ENCODE measurements at places on chromosomes 4 and X.

DNA sequence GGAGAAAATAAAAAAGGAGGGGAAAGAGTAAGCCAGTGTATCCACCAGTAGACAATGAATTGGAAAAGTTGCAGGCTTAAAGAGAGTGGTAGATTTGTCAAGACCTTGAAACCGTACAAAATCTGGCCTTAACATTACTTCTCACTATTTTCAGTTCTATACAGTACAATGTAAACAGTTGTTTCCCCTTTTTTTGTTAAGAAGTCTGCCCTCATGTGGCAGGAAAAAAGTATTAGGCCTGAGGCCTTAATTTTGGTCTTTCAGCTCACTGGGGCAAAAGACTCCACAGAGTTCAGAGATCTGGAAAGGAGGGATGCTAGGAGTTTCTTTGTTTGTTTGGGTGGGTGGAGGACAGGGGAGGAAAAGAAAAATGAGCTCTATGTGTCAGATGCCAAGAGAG, 92.8 kb upstream of the CCDC160 start:
- DNase-seq, result no peak

DNA sequence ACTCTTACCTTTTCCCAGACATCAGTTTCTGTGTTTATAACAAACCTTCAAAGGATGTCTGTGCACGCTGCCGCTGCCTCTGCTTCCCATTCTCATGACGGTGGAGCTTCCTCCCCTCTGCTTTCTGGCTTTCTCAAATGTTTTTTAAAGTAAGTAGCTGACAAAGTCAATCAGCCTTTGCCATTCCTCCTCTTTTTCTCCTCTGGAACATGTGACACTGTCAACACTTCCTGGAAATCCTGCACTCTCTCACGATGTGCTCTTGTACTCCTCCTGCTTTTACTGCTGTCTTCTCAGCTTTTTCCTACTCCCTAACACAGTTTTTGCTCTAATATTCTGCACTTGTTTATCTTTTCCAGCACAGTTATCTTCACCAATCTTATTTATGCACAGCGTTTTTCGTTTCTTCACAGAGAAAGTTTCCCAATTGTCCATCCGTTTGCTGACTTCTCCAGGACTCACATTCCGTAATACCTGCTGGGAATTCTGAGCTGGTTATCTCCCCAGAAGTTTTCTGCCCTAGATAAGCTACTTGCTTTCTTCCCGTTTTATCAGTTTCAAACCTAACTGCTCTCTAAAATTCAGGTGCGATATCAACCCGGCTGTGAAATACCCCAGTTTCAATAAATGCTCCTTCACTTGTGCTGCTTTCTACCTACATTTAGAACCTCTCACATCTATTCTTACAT, 465.6 kb upstream of the AGA start:
- no peak for DNase-seq

DNA sequence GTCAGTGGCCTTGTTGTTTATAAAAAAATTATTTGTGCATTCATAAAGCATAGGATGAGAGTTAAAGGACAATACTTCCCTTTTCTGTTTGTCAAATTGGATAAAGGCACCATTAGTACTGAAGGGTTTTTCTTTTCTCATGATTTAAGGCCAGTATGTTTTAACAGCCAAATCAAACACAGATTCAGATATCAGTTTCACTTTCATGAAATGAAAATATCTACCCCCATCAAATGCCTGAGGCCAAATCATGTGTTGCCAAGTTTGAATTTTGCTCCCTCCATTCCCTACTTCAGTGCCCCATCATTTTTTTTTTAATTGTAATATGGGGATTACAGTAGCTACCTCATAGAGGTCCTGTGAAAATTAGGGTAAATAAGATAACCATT, 745.9 kb downstream of the RPA4 start:
- no peak for DNase-seq

GRCh38 chr4:158644356-158644755, 27.3 kb downstream of the C4orf46 start:
- no peak for DNase-seq

DNA sequence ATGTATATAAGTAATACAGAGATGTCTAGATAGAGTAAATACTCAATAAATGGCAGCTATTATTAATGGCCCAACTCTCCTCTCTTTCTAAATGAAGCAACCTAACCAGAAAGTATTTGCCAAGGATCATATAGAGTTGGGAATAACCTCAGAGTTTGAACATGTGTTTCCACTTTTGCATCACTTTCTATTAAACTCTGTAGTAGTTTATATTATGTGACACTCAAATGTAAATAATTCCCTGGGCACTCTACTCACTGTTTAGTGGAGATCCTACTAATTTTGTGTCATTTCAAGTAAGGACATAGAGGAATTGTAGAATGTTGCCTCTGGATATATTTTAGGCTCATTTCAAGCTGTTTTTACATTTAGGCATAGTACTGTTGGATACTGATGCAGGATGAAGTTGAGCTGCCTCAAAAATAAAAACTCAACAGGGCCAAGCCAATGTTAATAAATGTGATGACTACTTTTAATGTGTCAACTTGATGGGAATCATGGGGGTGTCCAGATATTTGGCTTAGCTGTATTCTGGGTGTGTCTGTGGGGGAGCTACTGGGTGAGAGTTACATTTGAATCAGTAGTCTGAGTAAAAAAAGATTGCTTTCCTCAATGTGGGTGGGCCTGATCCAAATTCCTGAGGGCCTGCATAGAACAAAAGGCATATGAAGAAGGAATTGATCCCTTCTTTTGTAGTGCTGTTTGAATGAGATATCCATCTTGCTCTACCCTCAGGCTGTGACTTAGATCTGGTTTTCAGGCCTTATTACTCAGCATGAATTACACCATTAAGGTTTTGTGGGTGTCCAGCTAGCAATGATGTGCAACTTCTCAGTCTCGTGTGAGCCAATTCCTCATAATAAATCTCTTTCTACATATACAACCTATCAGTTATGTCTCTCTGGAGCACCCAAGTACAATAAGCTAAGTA, 1368.2 kb downstream of the STIM2 start:
- no peak for DNase-seq

- DNase-seq, result no peak
Observed at GRCh38 chr4:99723612-99724011, 66.0 kb upstream of the C4orf54 start.

GRCh38 chrX:38699696-38700095, 101.6 kb upstream of the MID1IP1 start:
- DNase-seq, result no peak

DNA sequence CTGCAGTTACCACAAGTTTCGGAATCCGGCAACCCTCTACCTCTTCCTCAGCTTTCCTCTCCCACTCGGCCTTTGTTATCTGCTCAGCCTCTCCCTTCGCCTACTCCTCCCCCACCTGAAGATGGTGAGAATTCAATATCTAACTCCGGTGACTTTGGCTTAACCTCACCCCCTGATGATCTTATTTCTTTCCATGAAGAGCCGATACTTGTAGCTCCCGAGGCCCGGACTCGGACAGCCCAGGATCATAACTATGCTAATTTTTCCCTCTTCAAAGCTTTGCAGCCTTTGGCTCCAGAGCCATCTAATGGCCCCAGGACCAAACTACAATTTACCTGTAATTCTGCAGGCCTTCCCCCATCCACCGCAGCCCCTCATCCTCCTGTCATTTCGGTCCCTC, 32.0 kb upstream of the MGST2 start:
- DNase-seq, result no peak

DNA sequence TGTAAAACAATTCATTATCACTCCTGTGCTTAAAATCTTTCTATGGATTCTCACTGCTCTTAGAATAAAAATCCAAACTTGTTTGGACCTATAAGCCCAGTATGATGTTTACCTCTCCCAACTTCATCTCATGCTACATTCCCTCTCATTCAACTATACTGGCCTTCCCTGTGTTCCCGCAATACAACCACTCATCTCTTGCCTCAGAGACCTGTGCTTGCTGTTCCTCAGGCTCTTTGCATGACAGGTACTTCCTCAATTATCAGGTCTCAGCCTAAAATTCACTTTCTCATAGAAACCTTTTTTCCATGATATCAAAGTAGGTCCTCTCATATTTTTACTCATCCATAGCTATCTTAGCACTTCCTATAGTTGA, 71.7 kb downstream of the ENOX2 start:
- DNase-seq, result no peak

GRCh38 chrX:111376897-111377578, 35.0 kb downstream of the DCX start:
- DNase-seq, result no peak

- no peak for DNase-seq
Observed at GRCh38 chrX:44072631-44073030, 99.4 kb upstream of the NDP start.

- no peak for DNase-seq
Observed at GRCh38 chr4:110020139-110020538, 107.5 kb downstream of the EGF start.

DNA sequence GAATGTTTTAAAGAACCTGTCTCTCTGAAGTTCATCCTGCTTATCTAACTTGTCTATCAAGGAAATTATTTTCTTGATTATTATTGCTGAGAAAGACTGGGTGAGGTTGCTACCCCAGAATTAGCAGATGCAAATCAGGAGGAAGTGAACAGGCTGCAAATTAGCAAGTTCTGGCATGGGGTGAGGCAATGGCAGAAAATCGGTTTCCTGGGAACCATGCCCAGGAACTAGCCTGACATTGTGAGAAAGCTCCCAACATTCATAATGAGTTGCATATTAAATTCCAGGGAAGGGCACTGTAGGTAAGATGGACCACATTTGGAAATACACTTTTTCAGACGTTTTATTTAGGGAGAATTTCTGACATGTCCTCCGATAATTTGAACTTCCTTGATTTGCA, 11.6 kb downstream of the ARSF start:
- no peak for DNase-seq

- DNase-seq, result no peak
Observed at GRCh38 chrX:37349221-37350033, at the start of gene PRRG1. Gene PRRG1 (plus strand): TSS chrX:37349364. CDS start chrX:37406250, 56,886 bp downstream.

- no peak for DNase-seq
Observed at GRCh38 chr4:140099983-140100382, 54.0 kb downstream of the MAML3 start.

GRCh38 chr4:121150003-121150402, 14.1 kb downstream of the TNIP3 start:
- no peak for DNase-seq
